ENCODE measurements at places on chromosomes 12 and 14.

DNA sequence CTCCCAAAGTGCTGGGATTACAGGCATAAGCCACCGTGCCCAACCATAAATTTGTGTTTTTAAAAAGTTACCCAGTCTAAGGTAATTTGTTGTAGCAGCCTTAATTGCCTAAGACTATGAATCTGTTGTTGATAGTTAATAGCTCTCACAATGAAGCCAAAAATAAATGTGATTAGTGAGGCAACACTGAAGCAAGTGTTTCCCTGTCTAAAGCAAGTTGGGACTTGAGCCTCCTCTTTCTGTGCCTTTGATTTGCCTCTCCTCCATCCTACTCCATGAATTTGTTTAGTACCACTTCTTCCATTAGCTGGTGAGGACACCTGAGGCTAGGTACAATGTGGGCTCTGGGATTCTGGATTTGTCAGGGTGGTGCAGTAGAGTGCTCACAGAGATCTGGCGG is 36.8 kb downstream of the DAAM1 start:
- no peak for DNase-seq

GRCh38 chr12:108122644-108123043 is 6.4 kb upstream of the WSCD2 start:
- no peak for DNase-seq

GRCh38 chr14:75341620-75342019 is 63.0 kb downstream of the FOS start:
- no peak for DNase-seq

DNA sequence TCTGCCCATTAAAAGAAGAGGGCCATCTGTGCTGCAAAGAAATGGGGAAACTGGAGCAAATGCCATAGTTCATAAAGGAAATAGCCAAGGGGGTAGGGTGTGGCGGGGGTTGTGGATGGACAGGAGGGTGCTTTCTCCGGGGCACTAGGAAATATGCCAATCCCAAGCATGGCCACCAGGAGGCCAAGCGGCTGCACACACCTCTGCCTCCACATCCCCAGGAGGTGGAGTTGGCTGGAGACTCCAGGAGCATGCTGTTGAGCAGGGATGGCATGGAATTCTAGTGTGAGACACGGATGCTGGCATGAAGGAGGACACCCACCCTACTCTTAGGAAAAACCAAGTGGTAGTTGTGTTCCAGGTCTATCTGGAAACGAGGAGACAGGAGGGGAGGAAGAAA is 25.2 kb downstream of the NID2 start:
- DNase-seq: peak; percentile 36

- no peak for DNase-seq
Observed at GRCh38 chr14:23694949-23695663, 58.9 kb downstream of the DHRS2 start.

DNA sequence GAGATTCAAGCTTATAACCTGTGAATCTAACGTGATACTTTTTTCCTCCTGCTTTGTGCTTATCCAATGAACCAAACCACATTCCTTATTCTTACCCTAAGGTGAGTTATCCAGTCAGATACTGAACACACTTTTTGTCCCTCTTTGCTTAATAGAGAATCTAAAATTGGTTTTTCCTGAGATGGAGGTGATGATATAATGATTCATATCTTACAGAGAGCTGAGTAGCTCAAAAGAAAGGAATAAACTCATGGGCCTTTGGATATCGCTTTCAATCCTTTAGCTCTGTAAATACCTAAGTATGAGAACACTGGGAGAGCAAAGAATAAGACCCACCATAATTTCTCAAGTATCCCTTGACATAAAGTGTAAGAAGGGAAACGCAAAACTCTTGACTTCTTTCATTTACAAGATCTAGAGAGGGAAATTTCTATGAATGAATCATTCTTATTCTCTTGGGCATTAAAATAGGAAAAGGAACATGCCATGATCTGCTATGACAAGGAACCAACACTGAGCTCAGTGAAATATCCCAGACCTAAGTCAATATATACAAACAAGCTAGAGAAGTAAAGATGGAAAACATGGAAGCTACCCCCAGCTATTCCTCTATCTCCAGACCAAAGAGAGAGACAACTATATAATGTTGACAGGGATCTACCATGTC is 81.8 kb upstream of the STAC3 start:
- DNase-seq: no peak

DNA sequence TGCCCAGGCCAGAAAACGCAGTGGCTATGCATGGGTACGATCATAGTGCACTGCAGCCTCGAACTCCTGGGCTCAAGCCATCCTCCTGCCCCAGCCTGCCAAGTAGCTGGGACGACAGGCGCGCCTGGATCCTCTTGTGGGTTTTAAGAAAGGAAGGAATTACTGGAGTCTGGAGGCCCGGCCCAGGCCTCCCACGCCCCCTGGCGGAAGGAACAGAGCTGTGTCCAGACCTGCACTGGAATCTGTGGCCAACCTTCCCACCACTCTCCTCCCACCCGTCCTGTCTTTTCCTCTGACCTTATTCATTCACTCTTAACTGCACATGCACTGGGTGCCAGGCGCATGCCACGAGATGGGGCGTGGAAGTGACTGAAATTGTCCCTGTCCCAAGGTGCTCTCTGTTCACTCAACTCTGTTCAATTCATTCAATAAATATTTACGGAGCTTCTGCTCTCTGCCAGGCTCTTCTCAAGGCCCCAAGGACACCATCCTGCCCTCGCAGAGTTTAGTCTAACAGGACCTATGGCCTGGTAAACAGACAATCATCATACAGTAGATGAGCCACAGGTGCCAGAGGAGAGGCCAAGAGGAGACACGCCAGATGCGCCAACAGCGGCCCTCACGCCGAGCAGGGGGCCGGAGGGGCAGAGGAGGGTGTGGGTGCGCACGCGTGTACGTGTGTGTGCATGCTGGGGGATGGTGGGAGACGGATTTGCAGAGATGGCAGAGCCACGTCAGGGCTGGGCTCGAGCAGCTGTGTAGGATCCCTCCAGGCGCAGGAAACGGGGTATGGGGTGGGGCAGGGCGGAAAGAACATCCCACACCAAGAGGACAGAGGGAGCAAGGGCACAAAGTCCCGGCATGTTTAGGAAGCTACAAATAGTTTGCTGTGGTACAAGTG is 13.7 kb upstream of the TMEM106C start:
- peak; percentile 60 for DNase-seq

- DNase-seq: peak; percentile 94
Observed at GRCh38 chr12:122886851-122887818, 8.8 kb downstream of the VPS37B start.

- DNase-seq: no peak
Observed at GRCh38 chr12:9973949-9974348, 2.7 kb downstream of the CLEC12A start.

DNA sequence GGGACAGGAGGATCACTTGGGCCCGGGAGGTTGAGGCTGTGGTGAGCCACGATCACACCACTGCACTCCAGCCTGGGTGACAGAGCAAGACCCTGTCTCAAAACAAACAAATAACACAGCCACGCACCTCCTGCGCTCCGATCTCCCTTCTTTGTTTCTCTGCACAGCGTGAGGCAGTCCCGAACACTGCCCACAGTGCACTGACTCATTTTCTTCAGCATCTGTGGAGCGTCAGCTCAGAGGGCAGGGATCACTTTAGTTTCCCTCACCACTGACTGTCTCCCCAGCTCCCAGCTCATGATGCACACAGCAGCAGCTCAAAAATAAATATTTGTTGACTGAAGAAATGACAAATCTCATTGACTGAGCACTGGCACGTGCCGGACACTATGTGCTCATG is 883 bp upstream of the MYL2 start:
- no peak for DNase-seq

- no peak for DNase-seq
Observed at GRCh38 chr12:107657133-107657532, 28.5 kb upstream of the PWP1 start.

DNA sequence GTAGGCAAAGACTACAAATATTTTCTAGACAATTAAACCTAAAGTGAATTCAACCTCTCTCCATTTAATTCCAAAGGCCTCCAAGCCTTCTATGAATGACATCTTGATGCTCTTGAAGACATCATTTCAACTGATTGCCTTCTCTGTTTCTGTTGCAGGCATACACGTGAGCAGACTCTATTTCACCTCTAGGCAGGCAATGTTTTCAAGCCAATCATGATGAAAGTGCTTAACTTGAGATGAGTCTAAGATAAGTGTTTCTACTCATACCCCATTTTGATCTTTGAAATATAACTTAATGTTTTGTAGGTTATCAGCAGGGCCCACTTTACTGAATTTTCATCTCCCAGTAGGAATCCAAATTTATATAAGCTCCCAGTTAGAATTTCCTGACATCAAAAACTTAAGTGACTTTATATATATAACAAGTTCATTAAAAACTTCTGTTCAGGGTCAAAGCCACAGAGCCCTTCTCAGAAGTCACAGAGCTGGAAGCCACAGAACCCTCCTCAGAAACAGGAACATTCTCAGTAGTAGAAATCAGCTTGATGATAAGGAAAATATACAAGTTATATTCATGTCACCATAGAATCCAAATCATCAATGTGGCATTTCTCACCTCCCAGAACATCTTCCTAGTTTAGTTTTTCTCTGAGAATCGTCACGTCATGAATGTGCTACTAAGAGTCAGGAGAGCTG is 108.5 kb downstream of the PHLDA1 start:
- DNase-seq: no peak

GRCh38 chr12:105676694-105677093 is 346.2 kb downstream of the C12orf75 start:
- no peak for DNase-seq

GRCh38 chr12:120175537-120175936 is 19.0 kb downstream of the GCN1 start:
- DNase-seq: no peak

DNA sequence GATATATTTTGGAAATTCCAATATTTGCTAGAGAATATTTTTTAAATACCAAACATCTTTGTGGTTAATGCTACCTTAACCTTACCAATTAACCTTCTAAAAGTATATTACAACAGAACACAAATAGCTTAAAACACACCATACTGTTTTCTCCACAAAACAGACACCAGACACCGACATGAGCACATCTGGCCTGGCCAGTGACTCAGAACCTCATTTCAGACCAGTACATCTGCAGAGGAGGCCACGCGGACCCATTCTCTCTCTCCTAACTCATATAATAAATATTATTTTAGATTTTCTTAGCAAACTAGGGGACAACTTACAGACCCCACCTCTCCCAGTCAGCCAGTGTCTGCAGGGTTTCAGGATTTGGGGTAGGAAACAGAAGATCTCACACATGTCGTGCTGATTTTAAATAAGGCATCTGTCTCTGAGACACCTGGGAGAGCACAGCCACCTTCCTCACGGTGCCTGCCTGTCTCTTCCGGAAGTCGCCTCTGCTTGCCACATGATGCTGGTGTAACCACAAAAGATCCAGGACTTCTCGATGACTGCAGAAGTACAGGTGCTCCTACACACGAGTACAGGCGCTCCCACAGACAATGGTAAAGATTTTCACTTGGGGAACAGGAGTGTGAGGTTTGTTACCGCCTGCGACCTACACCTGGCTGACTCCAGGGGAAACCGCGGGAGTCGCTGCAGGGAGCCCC is 9.7 kb upstream of the ANKLE2 start:
- no peak for DNase-seq

DNA sequence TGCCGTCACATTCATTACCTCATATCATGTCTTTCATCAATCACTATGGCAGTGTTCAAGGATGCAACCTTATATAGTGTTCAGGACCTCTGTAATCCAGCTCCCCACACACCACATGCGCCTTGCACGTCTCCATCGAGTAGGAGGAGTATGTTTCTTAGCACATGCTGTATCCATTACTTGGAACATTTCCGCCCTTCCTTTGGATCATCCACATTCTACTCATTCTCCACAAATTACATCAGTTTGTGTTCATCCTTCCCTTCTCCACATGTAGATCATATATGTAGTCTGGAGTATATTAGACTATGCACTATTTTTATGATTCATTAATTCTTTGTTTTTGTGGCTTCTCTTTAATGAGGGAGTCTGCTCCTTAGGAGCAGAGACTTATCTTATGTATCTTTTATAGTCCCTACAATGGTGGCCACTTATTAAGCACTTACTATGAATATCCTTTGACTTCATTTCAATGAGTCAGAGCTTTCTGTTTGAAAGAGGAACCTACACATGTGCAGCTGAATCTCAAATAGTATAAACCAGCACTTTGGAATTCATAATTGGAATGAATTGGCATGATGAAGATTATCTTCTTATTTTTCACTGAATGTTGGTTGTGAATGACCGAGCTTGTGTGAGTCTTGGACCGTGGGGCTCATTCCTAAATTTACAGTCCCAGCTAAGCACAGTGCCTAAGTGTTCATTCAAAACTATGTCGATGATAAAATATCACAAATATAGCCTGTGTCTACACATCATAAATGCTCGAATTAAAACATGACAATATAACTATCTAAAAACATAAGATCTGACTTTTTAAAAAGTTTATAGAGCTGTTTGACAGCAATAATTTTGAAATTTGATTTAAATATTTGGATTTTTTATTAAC is 30.2 kb upstream of the NPAS3 start:
- DNase-seq: no peak

GRCh38 chr12:130715998-130716968 is at the start of gene RIMBP2:
Gene RIMBP2, minus strand, starts transcription at chr12:130716299. Its CDS starts 237,286 bp downstream, at chr12:130479013.
- no peak for DNase-seq

DNA sequence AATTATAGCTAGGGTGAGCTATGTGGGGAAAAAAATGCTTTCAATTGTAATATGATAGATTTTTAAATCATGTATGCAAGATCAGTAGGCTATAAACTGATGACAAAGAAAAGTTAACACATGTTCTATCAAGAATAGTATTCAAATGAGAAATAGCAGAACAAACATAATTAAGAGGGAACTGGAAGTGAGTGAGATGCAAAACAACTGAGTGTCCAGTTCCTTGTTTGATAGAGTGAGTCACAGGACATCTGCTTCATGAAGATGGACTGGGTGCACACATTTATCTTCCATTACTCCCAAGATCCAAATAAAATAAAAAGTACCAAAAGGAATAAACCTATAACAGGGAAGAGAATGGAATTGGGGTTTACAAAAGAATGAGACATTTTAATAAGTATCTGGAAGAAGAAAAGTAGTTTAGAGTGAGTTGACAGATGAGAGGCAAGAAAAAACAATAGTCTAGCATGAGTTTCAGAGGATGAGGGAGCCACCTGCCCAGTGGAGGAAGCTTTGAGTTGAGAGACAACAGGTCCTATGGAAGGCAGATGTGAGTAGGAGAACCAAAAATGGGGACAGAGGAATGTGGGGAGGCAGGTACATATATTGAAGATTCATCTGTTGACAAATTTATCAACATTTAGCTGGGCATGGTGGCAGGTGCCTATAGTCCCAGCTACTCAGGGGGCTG is 178.1 kb upstream of the ARHGAP5 start:
- no peak for DNase-seq

- no peak for DNase-seq
Observed at GRCh38 chr12:111706145-111706544, 20.3 kb downstream of the ACAD10 start.

DNA sequence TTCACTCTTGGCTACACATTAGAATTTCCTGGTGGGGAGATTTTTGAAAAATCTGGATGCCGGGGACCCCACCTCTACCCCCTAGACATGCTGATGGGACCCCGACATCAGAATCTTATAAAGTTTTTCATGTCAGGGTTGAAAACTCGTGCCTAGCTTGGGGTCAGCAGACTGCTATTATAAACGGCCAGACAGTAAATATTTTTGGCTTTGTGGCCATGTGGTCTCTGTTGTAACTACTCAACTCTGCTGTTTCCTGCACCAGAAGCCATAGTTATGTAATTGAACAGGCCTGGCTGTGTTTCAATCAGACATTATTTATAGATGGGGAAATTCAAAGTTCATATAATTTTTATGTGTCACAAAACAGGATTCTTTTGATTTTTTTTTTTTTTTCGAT is 41.6 kb downstream of the ACACB start:
- DNase-seq: no peak

- no peak for DNase-seq
Observed at GRCh38 chr14:59355091-59355490, 110.1 kb downstream of the GPR135 start.

All from hematopoietic multipotent progenitor cell treated with erythropoietin and hydrocortisone succinate and interleukin-3 and kit ligand, for 8 days (in vitro differentiated cells).